ENCODE measurements at places on chromosomes 6 and 20.

GRCh38 chr20:18853946-18854646 is 40.5 kb downstream of the SCP2D1 start:
- DNase-seq: no peak

DNA sequence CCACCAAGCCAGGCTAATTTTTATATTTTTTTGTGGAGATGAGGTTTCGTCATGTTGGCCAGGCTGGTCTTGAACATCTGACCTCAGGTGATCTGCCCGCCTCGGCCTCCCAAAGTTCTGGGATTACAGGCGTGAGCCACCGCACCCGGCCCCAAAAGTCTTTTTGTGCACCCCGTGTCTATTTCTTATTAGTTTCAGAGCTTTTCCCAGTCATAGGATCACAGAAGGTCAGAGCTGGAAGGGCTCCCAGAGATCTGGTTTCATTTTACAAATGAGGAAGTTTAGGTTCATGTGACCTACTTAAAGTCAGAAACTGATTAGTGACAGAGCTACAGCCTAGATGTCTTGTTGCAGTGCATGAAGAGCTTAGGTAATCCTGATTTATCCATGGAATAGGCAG is 1.6 kb upstream of the OGFRL1 start:
- DNase-seq: no peak

DNA sequence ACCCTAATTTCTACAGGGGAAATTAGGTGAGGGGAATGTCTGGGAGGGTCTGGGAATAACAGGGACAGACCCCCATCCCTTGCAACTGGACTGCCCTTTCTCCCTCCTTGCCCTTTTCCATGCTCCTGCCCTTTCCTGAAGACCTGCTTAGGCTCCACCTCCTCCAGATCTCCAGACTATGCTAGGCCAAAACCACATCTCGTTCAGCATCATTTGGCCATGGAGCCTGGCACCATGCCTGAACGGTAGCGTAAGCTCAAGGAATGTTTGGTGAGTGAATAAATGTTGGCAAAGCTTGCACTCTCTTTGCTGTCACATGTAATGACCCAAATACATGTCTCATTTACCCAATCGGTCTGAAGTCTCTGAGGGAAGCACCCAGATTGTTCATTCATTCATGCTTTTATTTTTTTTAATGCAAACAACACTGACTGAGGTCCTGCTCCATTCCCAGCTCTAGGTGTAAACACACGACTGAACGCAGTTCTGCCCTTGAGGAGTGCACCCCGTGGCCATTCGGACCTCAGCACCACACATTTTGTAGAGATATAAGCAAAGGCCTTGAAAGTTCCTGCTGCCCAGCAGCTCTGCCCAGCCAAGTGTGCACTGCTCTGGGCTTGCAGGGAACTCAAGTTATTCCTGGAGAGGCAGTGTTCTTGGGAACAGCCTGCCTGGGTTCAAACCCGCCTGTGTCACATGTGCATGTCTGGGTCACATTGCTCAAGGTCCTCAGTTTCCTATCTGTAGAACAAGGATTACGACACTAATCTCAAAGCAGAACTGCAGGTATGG is 1.1 kb upstream of the GRM4 start:
- no peak for DNase-seq

GRCh38 chr6:67475700-67476099 is 1159.4 kb upstream of the ADGRB3 start:
- DNase-seq: no peak

- no peak for DNase-seq
Measured at GRCh38 chr20:45032276-45032675, 66.0 kb downstream of the STK4 start.

DNA sequence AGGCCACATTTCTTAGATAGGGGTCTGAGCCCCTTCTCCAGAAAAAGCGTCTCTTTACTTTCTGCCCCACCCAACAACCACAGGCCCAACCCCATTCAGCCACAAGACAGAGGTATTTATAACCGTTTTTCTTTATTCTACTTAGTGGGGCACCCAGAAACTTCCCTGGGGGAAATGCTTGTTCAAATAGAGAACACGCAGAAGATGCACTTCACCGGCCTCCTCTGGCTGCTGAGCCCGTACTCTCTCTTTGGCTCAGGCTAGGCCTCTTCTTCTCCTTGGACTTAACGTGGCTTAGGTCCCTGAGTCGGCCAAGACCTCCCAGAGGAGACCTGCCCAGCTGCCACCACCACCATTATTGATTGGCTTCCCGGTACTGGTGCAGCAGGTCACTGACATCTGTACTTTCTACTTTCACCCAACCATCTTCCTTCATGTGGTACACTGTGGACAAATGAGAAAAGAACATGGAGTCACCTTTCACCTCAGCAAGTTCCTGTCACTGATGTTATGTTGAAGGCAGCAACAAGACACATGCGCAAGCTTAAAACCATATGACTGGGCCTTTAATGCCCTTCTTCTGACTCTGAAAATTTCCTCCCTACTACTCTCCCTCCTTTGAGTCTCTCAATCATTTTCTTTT is 2.2 kb upstream of the TAP2 start:
- DNase-seq: no peak

DNA sequence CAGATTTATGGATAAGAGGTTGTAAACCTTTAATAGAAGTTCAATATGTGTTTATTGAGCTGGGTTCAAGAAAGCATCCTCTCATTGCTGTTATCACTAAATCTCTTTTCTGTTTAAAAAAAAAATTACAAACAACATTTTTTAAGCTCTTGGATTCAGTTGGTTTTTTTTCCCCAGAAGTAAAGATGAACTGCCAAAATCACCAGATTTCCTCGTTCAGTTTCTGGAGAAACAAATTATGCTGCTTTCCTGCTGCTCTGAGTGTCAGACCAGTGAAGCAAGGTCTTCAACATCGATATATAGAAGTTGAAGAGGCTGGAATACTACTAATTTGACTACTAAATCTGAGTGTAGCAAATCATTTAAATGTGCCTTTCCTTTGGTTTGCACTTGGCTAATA is 352.1 kb upstream of the IRAK1BP1 start:
- no peak for DNase-seq

DNA sequence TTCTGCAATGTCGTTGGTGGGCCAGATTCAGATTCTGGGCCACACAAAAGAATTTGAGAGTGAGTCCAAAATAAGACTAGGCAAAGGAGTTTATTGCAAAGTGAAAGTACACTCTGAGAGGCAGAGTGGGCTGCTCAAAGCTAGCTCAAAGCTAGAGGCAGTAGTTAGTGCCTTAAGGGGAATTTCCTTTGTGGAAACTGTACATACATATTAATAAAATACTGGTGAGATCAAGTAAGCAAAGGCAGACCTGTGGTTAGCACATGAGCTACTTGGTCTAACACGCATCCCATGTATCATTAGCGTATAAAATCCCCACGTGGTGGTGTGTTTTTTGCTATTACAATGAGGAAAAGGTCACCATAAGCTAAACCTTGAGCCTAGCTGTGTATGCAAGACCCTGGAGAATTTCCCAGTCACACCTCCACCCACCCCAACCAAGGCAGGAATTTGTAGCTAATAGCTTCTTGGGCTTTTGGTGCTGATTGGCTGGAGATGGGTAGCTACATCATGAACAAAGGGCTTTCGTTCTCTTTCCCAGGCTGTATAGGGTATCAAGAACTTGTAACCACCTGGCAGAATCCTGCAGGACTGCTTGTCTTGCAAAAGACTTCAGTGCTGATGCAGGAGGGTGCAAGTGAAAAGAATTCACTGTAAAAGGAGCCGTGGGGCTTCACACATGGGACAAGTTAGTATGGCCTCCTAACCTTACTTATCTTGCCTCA is 14.7 kb upstream of the TRIM26 start:
- no peak for DNase-seq

- no peak for DNase-seq
Measured at GRCh38 chr6:96909811-96910210, 12.1 kb upstream of the NDUFAF4 start.

DNA sequence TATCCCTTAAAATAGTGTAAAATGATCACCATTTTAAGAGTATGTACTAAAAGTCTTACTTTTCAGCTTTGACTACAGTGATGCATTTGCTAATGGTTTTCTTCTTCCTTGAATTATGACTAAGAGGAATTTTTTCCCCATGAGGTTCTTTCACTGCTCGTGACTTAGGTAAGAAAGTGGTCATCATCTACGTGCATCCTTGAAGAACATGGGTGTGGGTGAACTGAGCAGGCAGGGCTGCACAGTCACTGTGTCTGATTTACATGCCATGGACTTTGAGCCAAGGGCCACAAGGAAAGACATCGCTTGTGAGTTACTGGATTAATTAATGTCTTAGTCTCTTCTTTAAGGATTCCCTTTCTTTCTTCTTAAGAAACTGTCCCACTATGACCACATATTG is 33.3 kb downstream of the NQO2 start:
- DNase-seq: no peak

DNA sequence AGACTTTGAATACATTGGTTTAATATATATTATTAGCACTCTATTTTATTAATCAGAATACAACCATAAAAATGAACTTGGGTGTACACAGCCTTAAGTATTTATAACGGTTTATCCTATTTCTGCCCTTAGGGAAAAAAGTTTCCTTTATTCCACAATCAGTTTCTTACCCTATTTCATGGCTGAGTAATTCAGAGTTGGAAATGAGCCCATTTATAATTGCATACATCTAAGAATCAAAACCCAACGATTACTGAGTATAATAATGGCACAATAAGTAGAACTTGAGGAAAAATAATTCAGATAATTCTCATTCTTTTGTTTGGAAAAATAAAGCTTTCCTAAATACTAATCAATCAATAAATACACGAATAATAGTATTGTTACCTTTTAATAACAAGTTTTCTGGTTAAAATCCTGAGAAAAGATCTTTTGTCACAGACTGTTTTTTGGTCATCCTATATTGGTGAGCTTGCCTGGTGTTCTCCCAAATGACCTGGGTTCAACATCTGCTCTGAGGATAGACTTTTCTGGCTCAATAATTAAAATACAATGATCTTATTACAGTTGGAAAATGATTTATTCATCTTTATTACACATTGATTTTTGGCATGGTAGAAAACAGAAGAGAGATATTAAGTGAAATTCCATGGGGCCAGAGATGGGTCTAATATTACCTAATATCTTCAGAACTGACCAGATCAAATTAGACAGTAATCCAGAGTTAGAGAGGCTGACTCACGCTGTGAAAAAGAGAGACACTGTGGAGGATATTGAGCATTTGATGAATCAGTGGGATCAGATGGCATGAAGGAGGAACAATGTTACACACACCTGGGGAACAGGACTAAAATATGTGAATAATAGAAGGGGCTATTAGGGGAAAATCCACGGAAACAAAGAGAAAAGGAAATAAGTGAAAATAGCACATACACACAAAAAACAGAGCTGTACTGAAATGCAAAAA is 162.1 kb upstream of the TBX18 start:
- DNase-seq: no peak

- DNase-seq: no peak
Measured at GRCh38 chr6:167279766-167280446, 11.2 kb upstream of the UNC93A start.

DNA sequence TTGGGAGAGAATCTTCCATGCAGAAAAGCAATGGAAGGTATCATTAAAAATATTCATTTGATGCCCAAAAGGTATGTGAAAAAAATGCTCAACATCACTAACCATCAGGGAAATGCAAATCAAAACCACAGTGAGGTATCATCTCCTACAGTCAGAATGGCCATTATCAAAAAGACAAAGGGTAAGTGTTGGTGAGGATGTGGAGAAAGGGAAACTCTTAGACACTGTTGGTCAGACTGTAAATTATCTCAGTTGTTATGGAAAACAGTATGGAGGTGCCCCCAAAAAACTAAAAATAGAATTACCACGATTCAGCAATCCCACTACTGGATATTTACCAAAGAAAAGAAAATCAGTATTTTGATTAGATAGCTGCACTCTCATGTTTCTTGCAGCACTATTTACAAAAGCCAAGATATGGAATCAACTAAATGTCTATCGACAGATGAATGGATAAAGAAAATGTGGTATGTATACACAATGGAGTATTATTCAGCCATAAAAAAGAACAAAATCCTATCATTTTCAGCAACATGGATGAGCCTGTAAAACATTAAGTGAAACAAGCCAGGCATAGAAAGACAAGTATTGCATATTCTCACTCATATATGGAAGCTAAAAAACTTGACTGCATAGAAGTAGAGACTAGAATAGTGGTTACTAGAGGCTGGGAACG is 84.0 kb downstream of the DTNBP1 start:
- no peak for DNase-seq

- DNase-seq: no peak
Measured at GRCh38 chr6:80341330-80341729, 234.9 kb downstream of the BCKDHB start.

- DNase-seq: no peak
Measured at GRCh38 chr6:32815115-32815514, 1.7 kb downstream of the HLA-DOB start.

GRCh38 chr20:38373231-38373867 is 27.1 kb downstream of the LBP start:
- no peak for DNase-seq

GRCh38 chr6:129321303-129321702 is 388.7 kb downstream of the ARHGAP18 start:
- no peak for DNase-seq

DNA sequence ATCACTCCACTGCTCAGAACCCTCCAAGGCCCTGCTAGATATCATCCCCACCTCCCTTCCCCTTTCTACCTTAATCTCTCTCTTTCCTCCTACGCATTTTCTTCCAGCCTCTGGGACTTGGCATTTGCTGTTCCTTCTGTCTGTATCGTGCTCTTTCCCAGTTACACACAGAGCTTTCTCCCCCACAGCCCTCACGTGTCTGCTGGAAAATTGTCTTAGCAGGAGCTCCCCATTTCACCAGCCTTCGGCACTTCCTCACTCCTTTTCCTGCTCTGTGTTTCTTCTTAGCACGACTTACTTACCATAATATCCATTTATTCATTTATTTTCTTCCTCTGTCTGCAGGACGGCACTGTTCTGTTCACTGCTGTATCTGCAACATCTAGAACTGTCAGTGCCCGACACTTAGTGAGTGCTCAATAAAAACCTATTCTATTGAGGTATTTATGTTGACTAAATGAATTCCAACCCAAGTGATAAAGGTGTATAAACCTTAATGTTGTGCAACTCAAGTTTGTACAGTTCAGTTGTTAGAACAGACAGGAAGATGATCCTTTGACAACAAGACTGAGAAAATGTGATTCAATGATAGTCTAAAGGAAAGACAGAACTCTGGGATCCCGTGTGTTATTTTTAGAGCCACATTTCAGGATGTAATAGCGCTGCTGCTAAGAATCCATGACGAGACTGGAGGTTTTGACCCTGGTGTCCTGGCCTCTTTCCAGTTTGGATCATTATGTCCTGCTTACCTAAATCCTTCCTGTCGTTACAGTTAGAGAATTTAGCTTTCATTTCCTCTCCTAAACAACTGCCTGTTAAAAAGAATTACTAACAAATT is 170.1 kb upstream of the LAMP5 start:
- no peak for DNase-seq

GRCh38 chr6:70714716-70715257 is 47.1 kb downstream of the SMAP1 start:
- no peak for DNase-seq
